GM19239 (cell line): ENCODE measurements at places on chromosomes 7 and 10.
A peak's percentile ranks its signal among the peaks of the same experiment; 100 is the strongest.

GRCh38 chr7:2966466-2967078, 77.1 kb downstream of the CARD11 start:
- no peak for DNase-seq

DNA sequence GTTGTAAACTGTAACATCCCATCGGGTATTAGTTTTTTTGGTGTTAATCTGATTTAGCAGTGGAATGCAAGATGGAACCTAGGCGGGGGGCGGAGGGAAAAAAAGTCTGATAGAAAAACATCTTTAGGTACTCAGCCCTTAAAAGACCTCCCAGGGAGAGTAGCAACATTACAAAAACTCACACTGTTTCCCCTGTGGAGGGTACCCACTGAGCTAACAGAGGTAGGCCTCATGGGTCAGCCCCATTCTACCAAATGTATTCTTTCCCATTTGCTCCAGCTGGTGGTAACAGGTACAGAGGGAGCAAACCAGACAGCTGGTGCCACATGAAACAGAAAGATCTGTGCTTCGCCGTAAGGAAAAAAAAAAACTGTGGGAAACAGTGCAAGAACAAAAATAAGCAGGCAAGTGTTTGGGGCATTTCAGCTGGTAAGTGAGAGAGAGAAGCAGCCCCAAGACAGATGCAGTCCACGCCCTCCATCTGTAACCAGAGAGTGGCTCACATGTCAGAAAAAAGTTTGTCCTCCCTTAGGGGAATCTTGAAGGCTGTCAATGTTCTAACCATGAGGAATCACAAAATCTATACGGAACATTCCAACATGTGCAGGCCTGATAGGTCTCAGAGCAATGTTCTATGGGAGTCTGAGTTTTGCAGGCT, 65.3 kb downstream of the HOXA1 start:
- no peak for DNase-seq

DNA sequence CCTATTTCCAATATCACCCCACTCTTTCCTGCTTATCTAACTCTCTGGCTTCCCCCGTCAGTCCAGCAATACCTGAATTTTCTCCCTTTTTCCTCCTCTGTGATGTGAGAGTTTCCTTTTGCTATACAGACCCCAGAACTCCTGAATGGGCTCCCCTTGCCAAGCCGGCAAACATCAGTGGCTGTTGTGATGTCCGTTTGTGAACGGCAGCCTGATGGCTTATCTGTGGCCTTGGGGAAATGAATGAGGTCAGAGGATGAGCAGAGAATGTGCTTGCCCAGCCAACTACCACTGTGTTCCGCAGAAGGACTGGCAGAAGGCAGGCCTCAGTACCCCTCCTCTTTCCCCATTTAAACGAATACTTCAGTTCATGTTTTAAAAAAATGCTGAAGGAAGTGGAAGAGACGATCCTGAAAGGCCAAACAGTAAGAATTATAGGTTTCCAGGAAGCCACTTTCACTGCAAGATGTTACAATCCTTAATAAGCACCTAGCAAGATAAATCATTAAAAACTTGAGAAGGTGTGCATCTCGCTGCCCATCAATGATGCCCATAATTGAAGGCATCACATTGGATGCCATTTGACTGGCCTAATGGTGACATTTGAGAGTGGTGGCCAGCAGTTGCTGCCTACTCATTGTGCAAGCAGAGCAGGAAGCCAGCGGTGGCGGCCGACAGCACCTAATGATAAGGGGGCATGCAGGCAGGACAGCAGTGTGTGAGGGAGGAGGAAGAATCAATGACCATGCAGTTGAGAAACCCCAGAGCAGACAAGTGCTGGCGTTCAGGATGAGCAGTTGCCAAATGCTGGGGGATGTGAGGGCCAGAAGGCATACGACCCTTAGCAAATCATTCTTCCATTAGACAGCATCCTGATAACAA, 31.5 kb downstream of the SLC18A2 start:
- no peak for DNase-seq

DNA sequence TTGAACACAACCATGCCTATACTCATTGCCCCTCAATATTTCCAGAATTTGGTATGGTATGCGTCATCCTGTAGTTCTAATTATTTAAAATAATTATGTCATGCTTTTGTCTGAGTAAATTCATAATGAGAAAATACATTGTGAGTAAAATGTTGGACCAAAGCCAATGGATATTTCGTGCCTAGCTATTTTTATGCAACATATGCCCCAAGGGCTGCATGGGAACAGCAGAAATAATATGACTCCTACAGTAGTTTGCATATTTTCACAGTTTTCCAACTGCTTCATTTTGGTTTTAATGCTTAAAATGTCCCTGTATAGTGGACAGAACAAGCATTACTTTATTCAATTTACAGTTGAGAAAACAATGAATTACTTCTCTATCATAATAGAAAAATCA, 1115.6 kb upstream of the GHITM start:
- no peak for DNase-seq

GRCh38 chr7:80002865-80003264, 131.8 kb upstream of the GNAI1 start:
- no peak for DNase-seq

DNA sequence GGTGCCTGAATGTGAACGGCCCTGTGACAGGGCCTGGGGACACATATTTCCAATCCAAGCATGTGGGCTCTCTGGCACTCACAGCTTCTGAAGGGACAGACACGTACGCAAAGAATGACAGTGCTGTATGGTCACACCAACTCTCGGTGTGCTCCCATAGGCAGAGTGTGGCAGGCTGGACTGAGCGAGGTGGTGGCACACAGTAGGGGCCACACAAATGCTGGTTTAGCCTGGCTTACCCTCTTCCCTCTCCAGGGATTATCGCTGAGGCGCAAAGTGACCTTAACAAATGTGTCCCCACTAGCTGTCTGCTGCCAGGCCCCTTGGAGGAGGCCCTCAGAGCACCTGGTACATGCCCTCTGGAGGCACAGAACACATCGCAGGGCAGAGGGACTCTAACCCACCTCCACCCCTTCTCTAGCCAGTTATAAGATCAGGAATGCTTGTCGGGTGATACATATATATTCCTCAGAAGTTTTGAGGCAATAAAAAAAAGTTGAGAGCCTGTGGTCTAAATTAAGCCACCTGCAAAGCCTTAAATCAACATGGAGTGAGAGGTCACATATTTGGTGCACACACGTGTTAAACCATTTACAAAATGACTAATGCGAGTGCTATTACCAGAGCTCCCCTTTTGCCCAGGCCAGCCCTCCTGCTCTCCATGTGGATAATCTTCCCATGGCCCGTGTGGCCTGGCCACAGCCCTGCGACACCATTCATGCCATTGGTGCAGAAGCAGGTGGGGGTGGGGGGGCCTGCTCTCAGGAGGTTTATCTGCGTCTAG, 262.8 kb upstream of the GRB10 start:
- DNase-seq = no peak

- no peak for DNase-seq
Measured at GRCh38 chr7:148204639-148205304, 385.8 kb upstream of the C7orf33 start.

- no peak for DNase-seq
Measured at GRCh38 chr10:86330778-86331763, 35.5 kb downstream of the GRID1 start.

GRCh38 chr7:2791390-2791789, 52.7 kb downstream of the GNA12 start:
- no peak for DNase-seq

DNA sequence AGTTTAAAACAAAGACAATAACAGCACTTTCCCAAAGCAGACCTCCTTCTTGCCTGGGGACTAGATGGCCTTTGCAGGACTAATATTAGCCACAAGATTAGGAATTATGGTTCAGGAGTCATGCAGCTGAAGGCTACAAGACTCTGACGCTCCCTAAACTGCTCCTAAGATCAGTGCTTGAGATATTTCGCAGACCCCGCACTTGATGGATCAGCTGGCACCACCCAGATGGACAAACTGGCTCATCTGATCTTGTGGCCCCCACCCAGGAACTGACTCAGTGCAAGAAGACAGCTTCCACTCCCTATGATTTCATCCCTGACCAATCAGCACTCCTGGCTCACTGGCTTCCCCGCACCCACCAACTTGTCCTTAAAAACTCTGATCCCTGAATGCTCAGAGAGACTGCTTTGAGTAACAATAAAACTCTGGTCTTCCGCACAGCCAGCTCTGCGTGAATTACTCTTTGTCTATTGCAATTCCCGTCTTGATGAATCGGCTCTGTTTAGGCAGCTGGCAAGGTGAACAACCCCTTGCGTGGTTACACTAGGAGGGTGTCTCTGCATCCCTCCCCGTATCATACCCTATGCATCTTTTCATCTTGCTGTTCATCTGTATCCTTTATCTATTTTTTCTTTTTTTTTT, 26.9 kb upstream of the NRBF2 start:
- DNase-seq = no peak

- DNase-seq = no peak
Measured at GRCh38 chr7:148185041-148185440, 405.5 kb upstream of the C7orf33 start.

DNA sequence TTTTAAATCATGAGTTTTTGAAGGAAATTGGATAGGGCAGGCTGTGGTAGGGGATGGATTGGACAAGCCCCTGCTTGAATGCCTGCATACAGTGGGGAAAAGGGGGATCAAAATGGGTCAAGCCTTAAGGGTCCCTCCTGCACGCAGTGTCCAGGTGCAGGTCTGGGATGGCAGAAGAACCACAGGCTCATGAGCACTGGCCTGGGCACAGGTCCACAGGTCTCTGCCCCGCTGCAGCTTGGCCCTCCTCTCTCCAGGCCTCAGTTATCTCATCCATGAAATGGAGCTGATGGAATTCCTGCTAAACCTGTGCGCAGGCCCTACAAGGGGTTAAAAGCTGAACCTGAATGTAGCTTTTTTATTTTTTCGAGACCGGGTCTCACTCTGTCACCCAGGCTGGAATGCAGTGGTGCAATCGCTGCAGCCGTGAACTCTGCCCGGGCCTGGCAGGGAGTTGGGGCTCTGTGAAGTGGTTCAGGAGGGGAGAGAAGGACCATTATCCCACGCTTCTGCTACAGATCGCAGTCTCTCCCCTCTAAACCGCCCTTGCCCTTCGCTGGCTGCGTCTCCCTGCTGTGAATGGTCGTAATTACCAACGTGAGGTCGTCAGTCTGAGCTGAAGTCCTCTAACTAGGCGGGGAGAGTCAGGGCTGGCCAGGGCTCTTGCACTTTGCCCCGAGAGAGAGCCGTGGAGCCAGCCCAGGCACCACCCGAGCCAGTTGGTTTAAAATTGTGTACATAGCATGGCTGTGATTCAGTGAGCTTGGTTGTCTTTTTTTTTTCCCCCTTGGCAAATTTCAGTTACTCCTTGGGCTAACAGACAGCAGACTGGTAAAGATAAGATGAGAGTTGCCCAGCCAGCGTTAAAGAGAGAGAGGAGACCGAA, 77.5 kb upstream of the GTF2I start:
- no peak for DNase-seq

- DNase-seq = no peak
Measured at GRCh38 chr7:23469150-23469960, 936 bp downstream of the IGF2BP3 start.

GRCh38 chr7:108104324-108104723, 25.8 kb downstream of the LAMB4 start:
- DNase-seq = no peak

DNA sequence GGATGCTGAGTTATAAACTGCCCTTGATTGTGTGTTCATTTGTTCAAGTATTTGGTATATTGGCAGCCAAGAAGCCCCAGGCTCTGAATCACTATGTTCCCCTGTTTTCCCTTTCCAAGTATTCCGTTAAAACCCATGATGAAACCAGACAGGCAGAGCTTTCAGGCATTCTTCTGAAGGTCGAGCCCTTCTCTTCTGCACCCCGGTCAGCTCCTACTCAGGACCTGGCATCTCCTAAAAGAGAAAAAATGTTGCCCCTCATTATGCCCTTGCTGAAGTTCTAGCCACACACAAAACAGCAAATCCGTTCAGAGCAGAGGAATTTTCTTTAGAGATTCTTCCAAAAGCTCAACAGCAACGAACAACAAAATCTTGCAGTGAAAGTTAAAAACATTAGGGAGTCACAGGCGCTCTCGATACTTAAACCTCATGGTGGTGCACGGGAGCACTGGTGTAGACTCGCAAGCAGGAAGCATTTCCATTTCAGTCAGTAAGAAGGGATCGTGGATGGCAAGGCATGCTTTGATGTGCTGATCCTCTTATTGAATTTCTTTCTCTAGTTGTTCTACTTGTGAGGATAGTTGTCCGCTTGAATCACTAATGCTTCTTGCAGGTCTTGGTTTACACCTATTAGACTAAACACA, 264.9 kb downstream of the SKIDA1 start:
- DNase-seq = no peak

- DNase-seq = no peak
Measured at GRCh38 chr7:37391791-37392672, 56.6 kb downstream of the ELMO1 start.

- no peak for DNase-seq
Measured at GRCh38 chr10:121524157-121524817, 74.0 kb downstream of the FGFR2 start.

GRCh38 chr7:39580149-39580874, 14.1 kb downstream of the YAE1 start:
- DNase-seq = peak; percentile 71

- no peak for DNase-seq
Measured at GRCh38 chr7:10300577-10300976, 673.1 kb upstream of the PHF14 start.

DNA sequence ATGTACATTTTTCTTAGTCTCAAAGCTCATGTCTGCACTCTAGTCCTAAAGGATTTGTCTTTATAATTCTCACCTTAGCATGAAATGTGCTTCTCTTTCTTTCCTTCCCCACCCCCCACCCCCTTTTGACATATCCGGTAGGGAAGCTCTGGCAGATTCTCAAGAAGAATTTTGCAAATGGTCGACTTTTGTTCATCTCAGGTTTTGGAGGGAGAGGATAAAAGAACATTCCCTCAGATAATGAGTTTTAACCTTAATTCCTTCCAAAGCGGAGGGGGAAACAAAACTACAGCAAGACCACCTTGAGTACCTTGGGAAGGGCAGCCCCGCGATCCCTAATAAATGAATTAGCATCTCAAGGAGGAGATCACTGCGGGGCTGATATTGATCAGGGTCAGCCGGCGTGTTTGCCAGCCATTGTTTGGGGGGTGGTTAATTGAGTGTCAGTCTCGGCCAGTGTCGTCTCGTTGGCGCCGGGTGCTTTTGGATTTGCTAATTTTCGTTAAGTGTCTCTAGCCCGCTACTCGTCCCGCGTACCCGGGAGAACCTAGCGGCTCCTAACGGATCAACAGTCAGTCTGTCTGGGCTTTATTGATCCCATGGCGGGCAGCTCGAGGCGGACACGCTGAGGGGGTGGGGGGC, 874 bp upstream of the BAMBI start:
- DNase-seq = no peak
